ENCODE measurements at places on chromosomes 3 and 15. TPM values are rescaled to one million over a fixed set of nuclear protein-coding genes. Genes with fewer than 3 reads are reported as not detected.

The FETUB gene
- not detected for total RNA-seq

DNA sequence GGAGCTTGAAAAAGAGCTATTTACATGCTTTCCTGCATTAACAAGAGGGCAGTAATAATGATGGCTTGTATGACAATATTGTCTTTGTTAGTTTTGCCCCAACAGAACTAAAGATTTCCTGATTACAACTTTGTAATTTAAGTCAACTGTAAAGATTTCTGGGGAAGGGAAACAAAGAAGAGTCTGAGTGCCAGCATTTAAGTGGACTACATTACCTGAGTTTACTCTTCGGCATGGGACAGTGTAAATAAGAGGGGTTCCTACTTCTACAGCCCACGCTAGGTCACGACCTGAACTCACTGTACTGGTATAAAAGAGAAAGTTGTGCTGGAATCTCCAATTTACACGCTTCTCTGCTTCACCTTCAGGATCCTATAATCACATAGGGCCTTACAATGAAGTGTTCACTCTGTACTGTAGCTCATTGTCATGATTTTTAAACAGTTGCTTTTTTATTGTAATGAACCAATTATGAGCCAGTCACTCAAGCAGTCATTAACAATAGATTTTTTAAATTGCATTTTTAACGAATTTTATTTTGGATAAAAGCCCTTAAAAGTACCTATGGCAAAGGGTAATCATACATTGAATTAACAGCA, 39.6 kb downstream of the DPH6 start:
- peak; percentile 16 for DNase-seq

The KLF15 gene
- 0.12 TPM for total RNA-seq

The SERPINI2 gene
- not detected for total RNA-seq

All from PC-3 (cell line).